ENCODE measurements at places on chromosomes 16 and 17.

GRCh38 chr17:67121316-67121891 is 77.0 kb downstream of the CACNG1 start:
- no peak for DNase-seq

- peak; percentile 37 for DNase-seq
These were observed 57.1 kb upstream of the WSB1 start for GRCh38 chr17:27236717-27237315.

GRCh38 chr17:7224661-7225111 is 4.9 kb downstream of the ACADVL start:
- DNase-seq, result no peak

GRCh38 chr16:75621170-75621477 is 2.0 kb downstream of the ADAT1 start:
- no peak for DNase-seq

GRCh38 chr16:78778101-78779004 is 678.9 kb downstream of the WWOX start:
- no peak for DNase-seq

GRCh38 chr17:28392491-28392890 is 13.5 kb downstream of the SLC46A1 start:
- no peak for DNase-seq

DNA sequence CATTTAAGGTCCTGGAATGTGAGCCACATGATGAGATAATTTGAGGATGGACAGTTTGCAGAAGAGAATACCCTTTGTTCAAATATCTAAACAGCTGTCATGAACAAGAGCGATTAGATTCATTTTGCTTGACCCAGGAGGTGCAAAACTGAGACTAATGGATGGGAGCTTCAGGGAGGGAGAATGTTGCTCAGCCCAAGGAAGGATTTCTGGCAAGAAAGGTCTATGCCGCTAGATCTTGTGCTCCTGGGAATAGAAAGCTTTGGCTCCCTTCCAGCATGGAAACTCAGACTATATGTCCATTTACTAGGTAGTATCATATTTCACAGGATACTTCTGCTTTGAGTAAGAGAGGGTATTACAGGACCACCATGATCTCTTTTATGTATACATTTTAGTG is 14.8 kb upstream of the CDH11 start:
- no peak for DNase-seq

DNA sequence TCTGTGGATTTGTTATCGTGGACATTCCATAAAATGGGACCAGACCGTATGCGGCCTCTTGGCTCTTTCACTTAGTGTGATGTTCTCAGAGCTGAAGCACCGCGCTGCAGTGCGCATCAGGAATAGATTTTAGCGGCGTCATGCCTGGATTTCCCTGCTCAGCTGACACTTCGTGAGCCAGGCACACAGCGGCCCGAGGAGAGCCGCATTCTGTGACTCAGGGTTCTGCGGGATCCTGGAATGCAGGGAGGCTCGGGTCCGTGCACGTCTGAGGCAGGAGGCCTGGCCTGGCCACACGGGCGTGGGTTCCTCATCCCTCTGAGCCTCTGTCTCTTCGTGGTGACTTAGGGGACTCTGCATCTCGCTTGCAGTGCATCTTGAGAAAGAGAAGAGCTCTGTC is 13.4 kb downstream of the CBFA2T3 start:
- no peak for DNase-seq

DNA sequence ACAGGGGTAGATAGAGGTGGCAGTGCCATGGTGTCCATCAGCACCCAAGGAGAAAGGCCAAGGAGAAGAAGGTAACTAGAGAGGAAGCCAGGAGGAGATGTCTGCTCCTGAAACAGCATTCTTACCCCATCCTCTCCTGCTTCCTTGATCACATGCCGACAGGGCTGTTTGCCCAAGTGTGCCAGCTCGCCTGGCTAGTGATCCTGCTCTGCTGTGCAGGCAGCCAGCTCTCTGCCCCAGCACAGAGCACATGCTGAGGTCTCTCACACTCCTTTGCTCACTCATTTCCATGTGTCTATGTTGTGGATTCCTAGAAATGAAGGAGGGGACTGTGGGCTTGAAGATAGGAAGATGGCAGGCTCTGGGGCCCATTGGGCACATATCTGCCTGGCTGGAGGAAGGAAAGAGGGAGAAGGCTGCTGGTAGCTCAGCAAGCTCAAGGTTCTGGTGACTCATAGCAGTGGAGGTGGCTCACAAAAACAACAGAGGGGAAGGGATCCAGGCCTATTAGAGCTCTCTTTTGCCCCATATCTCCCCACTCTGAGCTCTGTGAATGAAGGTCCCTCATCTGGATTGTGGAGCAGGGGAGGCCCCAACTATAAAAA is 54.3 kb downstream of the NEUROD2 start:
- no peak for DNase-seq

DNA sequence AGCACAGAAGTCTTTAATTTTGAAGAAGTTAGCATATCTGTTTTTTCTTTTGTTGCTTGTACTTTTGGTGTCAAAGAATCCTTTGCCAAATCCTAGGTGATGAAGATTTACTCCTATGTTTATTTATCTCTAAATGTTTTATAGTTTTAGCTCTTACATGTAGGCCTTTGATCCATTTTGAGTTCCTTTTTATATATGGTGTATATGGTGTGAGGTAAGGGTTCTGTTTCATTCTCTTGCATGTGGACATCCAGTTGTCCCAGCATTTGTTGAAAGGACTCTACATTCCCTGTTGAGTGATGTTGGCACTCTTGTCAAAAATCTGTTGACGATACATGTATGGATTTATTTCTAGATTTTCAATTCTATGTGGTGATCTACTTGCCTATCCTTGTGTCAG is 62.2 kb downstream of the RNF213 start:
- no peak for DNase-seq

- no peak for DNase-seq
These were observed 673.0 kb upstream of the CA10 start for GRCh38 chr17:52831536-52831935.

GRCh38 chr16:15427648-15428239 is 6.6 kb upstream of the BMERB1 start:
- DNase-seq, result no peak

- no peak for DNase-seq
These were observed 234.8 kb downstream of the MAF start for GRCh38 chr16:79365702-79366101.

- DNase-seq, result peak; percentile 31
These were observed 16.5 kb upstream of the PRM1 start for GRCh38 chr16:11297492-11298142.

DNA sequence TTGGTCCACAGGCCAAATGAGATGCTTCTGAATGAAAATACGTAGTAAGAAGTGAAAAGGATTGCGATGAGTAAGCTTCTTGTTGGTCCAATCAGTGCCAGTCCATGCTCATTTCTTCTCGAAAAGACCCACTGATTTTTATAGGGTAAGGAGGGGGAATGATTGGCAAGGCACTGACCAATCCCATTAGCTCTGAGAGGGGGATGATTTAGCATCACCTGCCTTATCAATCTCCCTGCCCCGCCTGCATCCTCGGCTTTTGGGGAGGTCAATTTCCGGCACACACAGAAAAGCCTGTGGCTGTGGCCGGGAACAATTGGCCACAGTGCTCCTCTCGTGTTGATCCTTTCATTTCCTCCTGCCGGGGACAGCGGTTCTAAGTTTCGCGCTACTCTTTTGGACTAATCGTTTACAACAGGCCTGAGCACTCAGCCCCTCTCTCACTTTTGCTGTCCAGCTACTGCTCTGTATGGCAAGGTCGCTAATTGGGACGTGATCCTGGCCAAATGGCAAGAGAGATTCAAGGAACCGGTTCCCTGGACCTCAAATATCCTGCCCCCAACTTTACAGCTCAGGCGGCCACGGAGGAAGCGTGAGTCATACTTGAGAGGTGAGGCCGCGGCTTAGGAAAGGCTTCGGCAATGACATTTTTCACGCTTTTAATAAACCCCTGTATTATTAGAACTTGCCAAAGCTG is 43.1 kb downstream of the TBX4 start:
- no peak for DNase-seq

- DNase-seq, result no peak
These were observed 10.1 kb upstream of the CA4 start for GRCh38 chr17:60139438-60140285.

- DNase-seq, result no peak
These were observed 31.4 kb upstream of the CHMP6 start for GRCh38 chr17:80960037-80960796.

GRCh38 chr17:58911741-58912343 is 156.2 kb downstream of the PPM1E start:
- DNase-seq, result no peak

- no peak for DNase-seq
These were observed 13.1 kb downstream of the MAP2K6 start for GRCh38 chr17:69427486-69428197.

- no peak for DNase-seq
These were observed 59.4 kb upstream of the HS3ST2 start for GRCh38 chr16:22754577-22754976.

GRCh38 chr17:58538811-58539409 is 24.5 kb upstream of the MTMR4 start:
- DNase-seq, result no peak

- DNase-seq, result no peak
These were observed 11.0 kb downstream of the CHMP6 start for GRCh38 chr17:81002409-81003361.

GRCh38 chr16:27907457-27907972 is 156.0 kb downstream of the GSG1L start:
- DNase-seq, result no peak

DNA sequence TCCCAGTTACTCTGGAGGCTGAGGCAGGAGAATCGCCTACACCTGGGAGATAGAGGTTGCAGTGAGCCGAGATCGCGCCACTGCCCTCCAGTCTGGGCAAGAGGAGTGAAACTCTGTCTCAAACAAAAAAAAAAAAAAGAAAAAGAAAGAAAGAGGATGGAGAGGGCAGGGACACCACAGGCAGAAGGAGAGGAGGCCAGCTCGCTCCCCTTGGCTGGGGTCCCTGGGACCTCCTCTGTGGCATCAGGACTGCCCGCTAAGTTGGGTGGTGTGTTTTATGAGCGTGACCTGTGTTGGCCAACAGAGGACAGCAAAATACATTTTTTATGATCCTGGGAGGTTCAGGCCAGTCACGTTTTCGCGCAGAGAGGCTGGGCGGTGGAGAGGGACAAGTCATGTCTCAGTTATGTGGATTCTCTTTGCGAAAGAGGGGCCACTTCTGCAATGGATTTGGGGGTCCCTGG is 229.6 kb downstream of the MRTFB start:
- no peak for DNase-seq

- DNase-seq, result no peak
These were observed 25.0 kb downstream of the MRC2 start for GRCh38 chr17:62652251-62653001.

DNA sequence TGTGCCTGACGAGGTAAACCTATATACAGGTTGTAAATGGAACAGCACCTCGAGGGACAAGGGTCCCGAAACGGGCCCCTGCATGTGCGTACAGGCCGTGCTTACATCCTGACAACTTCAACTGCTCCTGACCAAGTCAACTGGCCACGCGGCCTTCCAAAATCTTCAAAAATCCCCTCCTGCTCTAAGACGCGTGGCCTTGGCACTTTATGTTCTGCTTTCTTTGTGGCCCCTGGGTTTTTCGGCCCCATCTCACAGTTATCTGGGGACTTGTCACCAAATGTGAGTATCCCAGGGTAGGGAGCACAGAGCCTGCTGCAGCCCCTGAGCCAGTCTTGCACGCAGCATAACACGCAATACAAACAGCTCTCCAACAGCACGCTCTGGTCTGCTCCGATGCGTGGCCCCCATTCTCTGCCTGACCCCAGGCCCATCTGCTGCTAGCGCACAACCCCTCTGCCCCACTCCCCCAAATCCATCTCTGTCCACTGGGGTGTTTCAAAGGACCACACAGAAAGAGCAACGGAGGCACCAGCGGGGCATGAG is 659 bp downstream of the RPH3AL start:
- no peak for DNase-seq

DNA sequence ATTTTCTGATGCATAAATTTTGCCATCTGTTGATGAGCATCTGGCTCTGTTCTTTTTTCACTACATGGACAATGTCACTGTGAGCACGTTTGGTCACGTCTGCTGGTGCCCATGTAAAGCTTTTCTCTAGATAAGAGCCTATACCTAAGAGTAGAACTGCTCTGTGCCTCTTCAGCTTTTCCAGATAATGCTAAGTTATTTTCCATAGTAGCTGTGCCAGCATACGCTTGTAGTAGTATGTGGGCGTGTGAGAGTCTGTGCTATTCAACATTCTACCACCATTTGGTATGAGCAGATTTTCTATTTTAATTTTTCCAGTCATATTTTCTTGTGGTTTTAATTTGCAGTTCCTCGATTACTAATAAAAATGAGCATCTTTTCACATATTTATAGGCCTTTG is 33.2 kb downstream of the VPS35L start:
- no peak for DNase-seq

GRCh38 chr16:57127836-57128235 is 35.5 kb downstream of the CPNE2 start:
- no peak for DNase-seq

DNA sequence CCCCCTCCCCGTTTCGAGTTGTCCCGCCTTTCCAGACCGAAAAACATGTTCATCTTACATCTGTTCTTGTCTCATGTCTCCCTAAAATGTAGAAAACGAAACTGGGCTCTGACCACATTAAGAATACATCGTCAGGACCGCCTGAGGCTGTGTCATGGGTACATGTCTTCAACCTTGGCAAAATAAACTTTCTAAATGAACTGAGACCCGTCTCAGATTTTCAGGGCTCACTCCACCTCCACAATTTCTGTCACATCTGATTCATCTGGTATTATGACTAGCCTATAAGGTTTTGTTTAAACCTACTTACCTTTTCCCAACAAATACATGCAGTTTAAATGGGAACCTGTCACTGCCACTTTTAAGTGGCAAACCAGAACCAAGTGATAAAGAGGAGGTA is 621 bp downstream of the SDR42E1 start:
- DNase-seq, result no peak

- no peak for DNase-seq
These were observed 660 bp upstream of the PRRT2 start for GRCh38 chr16:29811170-29811895.

GRCh38 chr17:45162025-45162687 is 481 bp downstream of the HEXIM2 start:
- no peak for DNase-seq

GRCh38 chr16:30904114-30904780 is 7.8 kb downstream of the CTF1 start:
- no peak for DNase-seq

- no peak for DNase-seq
These were observed 95.3 kb upstream of the CRHR1 start for GRCh38 chr17:45688820-45689219.

GRCh38 chr16:27193300-27193990 is 9.9 kb upstream of the KDM8 start:
- no peak for DNase-seq

DNA sequence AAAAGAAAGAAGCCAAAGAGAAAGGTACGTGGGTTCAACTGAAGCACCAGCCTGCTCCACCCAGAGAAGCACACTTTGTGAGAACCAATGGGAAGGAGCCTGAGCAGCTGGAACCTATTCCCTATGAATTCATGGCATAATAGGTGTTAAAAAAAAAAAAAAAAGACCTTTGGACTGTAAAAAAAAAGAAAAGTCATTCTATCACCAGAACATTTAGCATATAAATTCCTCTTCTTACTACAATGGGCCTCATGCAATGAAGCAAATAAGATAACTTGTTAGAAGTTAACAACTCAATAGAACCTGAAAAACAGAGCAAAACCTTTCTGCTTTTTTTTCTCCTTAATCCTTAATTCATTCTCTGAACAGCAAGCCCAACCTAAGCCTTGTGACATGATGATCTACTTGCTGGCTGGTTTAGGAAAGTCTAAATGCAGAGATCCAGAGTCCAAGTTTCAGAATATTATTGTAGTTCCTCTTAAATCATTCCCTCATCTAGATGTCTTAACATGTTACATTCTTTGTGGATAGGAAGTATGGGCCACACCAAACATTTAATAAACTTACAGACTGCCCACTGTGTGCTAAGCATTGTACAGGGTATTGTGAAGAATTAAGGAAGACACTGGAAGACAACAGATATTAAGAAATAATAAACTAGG is 45.4 kb downstream of the BRCA1 start:
- DNase-seq, result no peak
